ENCODE measurements at places on chromosomes 7 and 10. TPM values are rescaled to one million over a fixed set of nuclear protein-coding genes. Genes with fewer than 3 reads are reported as not detected.

Gene FAM25A
- total RNA-seq, result not detected

Gene GALNT17
- under 0.01 TPM for total RNA-seq

Gene NCAPG2
- 10.9 TPM for total RNA-seq

GRCh38 chr7:142438235-142438922 lies 180.5 kb upstream of the PRSS58 start:
- no peak overlapping the region for H3K27ac ChIP-seq
- H3K27me3 ChIP-seq, result no peaks in the 10 kb centered on the region
- no peaks in the 10 kb centered on the region for H3K36me3 ChIP-seq
- H3K4me1 ChIP-seq, result peaks cover 7% of the 10 kb centered on the region
- DNase-seq, result peak; percentile 59
- no peak overlapping the region for H3K4me3 ChIP-seq
